ENCODE measurements at places on chromosomes 6 and 20.

GRCh38 chr6:55046869-55047422 lies 127.4 kb upstream of the HCRTR2 start:
- no peak overlapping the region for H3K4me3 ChIP-seq
- H3K27me3 ChIP-seq, result no peaks in the 10 kb centered on the region
- no peak for DNase-seq
- no peak overlapping the region for H3K27ac ChIP-seq

DNA sequence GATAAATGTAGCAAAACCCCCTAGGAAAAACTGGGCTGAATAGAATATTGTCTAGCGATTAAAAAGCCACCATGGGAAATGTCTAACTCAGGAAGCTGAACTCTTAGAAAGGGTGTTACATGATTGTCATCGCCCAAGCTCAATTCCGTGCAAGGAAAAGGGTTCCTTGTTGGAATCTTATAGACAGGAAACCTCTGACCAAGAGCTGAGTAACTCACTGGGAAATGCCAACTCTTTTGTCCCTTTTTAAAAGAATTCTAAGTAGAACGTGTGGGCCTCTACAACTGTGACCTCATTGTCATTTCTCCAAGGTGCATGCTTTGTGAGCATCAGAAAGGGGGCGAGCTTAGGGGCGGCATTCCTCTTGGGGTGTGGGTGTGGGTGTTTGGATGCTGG lies 88.1 kb downstream of the SYNJ2 start:
- H3K36me3 ChIP-seq, result peaks cover 22% of the 10 kb centered on the region
- peaks cover 5% of the 10 kb centered on the region for H3K4me1 ChIP-seq
- no peak for DNase-seq
- H3K4me3 ChIP-seq, result no peak overlapping the region
- H3K27ac ChIP-seq, result no peak overlapping the region

- H3K27me3 ChIP-seq, result no peaks in the 10 kb centered on the region
- H3K36me3 ChIP-seq, result no peaks in the 10 kb centered on the region
- no peak overlapping the region for H3K27ac ChIP-seq
- no peak overlapping the region for H3K4me3 ChIP-seq
- H3K4me1 ChIP-seq, result no peaks in the 10 kb centered on the region
Observed at GRCh38 chr6:69022993-69023392, 387.9 kb downstream of the ADGRB3 start.

GRCh38 chr20:44159125-44159524 lies 27.9 kb downstream of the JPH2 start:
- DNase-seq, result no peak
- no peaks in the 10 kb centered on the region for H3K36me3 ChIP-seq
- no peaks in the 10 kb centered on the region for H3K4me1 ChIP-seq

- no peak for DNase-seq
- peaks cover 12% of the 10 kb centered on the region for H3K4me1 ChIP-seq
- peaks cover 73% of the 10 kb centered on the region for H3K27me3 ChIP-seq
- no peaks in the 10 kb centered on the region for H3K36me3 ChIP-seq
- no peak overlapping the region for H3K27ac ChIP-seq
Observed at GRCh38 chr20:64052326-64052722, 2.9 kb upstream of the SOX18 start.

DNA sequence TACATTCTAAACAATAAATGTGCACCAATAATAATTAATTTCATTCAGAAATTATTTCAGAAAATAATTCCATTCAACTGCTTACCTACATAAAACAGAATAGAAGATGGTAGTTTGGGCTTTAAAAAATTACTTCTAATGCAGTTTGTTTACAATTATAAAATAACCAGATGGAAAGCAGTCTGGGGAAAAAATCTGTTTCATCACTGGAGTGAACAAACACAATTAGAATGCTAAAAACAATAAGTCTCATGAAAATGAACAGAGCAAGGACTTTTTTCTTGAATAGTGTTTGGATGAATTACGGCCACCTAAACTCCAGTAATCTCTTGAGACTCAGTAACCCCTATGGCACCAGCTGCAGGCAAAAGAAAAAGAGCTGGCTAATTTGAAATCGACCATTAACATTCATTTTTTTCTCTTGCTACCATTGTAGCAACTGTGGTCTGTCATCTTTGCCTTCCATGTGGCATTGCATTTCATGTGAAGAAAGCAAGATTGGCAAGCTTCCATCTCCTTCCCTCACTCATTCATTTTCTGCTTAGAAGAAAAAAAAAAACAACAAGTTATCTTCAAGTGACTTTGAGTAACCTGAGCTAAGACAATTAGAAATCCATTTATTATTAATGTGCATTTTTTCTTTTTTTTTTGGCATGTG lies 88.4 kb upstream of the CEP85L start:
- no peak overlapping the region for H3K27ac ChIP-seq
- H3K4me3 ChIP-seq, result no peak overlapping the region
- DNase-seq, result no peak
- peaks cover 3% of the 10 kb centered on the region for H3K27me3 ChIP-seq

GRCh38 chr6:113750151-113750855 lies 106.8 kb upstream of the MARCKS start:
- H3K27me3 ChIP-seq, result no peaks in the 10 kb centered on the region
- peaks cover 18% of the 10 kb centered on the region for H3K4me1 ChIP-seq
- H3K4me3 ChIP-seq, result no peak overlapping the region

GRCh38 chr6:6651335-6651734 lies 62.8 kb downstream of the LY86 start:
- no peaks in the 10 kb centered on the region for H3K27me3 ChIP-seq
- H3K4me1 ChIP-seq, result no peaks in the 10 kb centered on the region
- no peak for DNase-seq
- H3K27ac ChIP-seq, result no peak overlapping the region
- H3K36me3 ChIP-seq, result peaks cover 6% of the 10 kb centered on the region
- no peak overlapping the region for H3K4me3 ChIP-seq

GRCh38 chr20:3687655-3688054 lies 5.8 kb upstream of the ADAM33 start:
- no peak overlapping the region for H3K27ac ChIP-seq
- DNase-seq, result no peak
- no peak overlapping the region for H3K4me3 ChIP-seq
- no peaks in the 10 kb centered on the region for H3K36me3 ChIP-seq

DNA sequence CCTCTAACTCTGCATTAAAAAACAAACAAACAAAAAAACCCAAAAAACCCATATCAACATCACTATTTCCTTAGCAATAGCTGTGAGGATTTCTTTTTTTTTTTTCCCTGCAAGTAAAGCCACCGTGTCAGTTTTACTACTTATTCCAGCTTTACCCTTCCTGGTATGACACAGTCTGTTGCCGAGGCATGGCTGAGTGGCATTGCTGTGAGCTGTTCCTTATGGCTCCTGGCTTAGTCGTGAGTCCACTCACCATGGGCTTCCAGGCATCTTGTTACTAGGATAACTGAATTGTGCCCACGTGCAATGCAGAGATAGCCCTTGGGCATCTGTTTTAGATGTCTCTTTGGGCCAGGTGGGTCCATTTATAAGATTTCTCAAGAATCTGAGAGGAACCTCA lies 84.8 kb downstream of the LRRC1 start:
- no peak overlapping the region for H3K27ac ChIP-seq
- H3K4me3 ChIP-seq, result no peak overlapping the region
- no peaks in the 10 kb centered on the region for H3K4me1 ChIP-seq
- no peak for DNase-seq
- H3K36me3 ChIP-seq, result no peaks in the 10 kb centered on the region

- H3K27me3 ChIP-seq, result no peaks in the 10 kb centered on the region
- H3K4me3 ChIP-seq, result no peak overlapping the region
- peaks cover 3% of the 10 kb centered on the region for H3K36me3 ChIP-seq
- H3K27ac ChIP-seq, result no peak overlapping the region
- no peak for DNase-seq
Observed at GRCh38 chr6:116206231-116206903, 47.5 kb downstream of the TSPYL4 start.

GRCh38 chr20:61219021-61219431 lies 33.0 kb upstream of the CDH4 start:
- no peaks in the 10 kb centered on the region for H3K27me3 ChIP-seq
- H3K36me3 ChIP-seq, result no peaks in the 10 kb centered on the region

- no peak overlapping the region for H3K27ac ChIP-seq
- no peaks in the 10 kb centered on the region for H3K4me1 ChIP-seq
- no peak for DNase-seq
- no peak overlapping the region for H3K4me3 ChIP-seq
- no peaks in the 10 kb centered on the region for H3K36me3 ChIP-seq
Observed at GRCh38 chr20:40449974-40450616, 238.9 kb downstream of the MAFB start.

DNA sequence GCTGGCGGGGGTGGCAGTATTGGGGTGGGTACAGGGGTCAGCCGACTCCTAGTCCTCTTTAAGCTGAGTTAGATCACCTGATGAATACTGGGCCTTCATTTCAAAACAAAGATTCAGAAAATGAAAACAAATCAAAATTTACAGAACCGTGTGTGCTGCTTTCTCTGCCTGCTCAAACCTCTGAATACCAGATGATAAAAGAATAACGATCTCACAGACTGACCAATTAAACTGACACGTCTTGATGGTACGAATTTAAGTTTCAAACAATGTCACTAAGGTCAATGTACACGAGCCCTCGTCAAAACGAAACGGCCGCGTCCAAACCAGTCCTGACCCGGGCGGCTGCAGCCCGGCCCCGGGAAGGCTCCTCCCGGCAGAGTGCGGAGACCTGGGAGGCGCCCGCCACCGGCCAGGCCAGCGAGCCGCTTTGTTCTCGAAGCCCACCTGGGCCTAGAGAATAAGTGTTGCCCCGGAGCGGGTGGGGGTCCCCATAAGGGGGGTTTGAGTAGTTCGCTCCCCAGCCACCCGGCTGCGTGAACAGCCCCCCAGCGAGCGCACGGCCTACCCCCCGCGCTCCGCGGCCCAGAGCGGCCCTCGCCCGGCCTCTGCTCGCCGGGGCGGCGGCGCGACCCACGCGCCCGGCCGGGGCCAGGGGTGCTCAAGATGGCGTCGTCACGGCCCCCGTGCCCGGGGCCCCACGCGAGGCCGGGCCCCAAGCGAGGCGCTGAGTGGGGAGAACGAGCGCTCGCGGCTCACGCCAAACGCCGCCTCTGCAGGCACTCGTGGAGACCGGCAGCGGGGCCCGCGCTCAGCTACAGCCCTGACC lies 728 bp downstream of the PSMA7 start:
- H3K36me3 ChIP-seq, result no peaks in the 10 kb centered on the region
- H3K27me3 ChIP-seq, result no peaks in the 10 kb centered on the region
- no peak for DNase-seq

DNA sequence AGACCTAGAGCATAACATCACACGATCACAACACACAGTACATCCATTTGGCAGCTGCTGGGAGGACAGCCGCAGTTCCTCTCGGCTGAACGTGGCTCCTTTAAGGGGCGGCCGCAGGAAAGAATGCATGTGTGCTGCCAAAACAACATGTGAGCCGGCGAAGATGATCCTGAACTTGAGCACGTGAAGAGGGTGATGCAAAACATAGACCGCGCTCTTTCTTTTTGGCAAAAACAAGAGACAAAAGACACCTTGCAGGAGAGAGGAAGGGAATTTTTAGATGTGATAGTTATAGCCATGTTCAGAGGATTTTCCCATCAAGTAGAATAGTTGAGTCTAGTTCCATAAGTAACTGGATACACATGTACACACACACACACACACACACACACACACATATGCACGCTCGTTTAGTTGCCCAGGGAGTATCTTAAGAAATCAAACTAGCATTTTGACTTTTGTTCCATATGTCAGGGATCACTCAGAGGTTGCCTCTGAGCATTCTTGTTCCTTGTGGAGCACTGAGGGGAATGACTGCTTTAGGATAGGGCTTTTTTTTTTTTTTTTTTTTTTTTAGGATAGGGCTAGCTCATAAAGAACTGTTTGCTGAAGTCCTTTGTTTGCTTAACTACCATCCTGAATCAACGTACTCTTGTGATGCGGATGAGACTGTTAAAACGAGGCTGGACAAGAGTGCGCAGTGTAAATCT lies 21.7 kb upstream of the RANBP9 start:
- no peak overlapping the region for H3K4me3 ChIP-seq
- no peak overlapping the region for H3K27ac ChIP-seq
- no peaks in the 10 kb centered on the region for H3K36me3 ChIP-seq

DNA sequence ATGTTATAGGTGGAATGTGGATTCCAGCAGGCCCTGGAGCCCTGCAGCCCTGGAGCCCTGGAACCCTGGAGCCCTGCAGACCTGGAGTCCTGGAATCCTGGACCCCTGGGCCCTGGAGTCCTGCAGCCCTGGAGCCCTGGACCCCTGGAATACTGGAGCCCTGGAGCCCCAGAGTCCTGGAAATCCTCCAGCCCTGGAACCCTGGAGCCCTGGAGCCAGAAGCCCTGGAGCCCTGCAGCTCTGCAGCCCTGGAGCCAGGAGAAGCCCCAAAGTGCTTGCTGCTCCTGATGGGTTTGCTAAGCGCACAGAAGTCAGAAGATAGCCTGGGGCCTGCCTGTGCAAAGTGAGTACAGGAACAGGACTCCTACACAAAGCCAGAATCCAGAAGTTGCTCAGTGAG lies 223.1 kb upstream of the PDE10A start:
- no peaks in the 10 kb centered on the region for H3K4me1 ChIP-seq
- DNase-seq, result no peak
- no peak overlapping the region for H3K4me3 ChIP-seq
- no peaks in the 10 kb centered on the region for H3K36me3 ChIP-seq
- no peak overlapping the region for H3K27ac ChIP-seq

GRCh38 chr20:4076671-4077070 lies 61.3 kb upstream of the RNF24 start:
- H3K27me3 ChIP-seq, result no peaks in the 10 kb centered on the region
- no peak overlapping the region for H3K27ac ChIP-seq
- no peaks in the 10 kb centered on the region for H3K36me3 ChIP-seq
- H3K4me3 ChIP-seq, result no peak overlapping the region
- no peaks in the 10 kb centered on the region for H3K4me1 ChIP-seq

GRCh38 chr6:37010402-37010892 lies 5.0 kb downstream of the FGD2 start:
- H3K4me1 ChIP-seq, result peaks cover 22% of the 10 kb centered on the region
- H3K27ac ChIP-seq, result no peak overlapping the region
- no peaks in the 10 kb centered on the region for H3K36me3 ChIP-seq
- no peak for DNase-seq
- H3K27me3 ChIP-seq, result no peaks in the 10 kb centered on the region
- no peak overlapping the region for H3K4me3 ChIP-seq

DNA sequence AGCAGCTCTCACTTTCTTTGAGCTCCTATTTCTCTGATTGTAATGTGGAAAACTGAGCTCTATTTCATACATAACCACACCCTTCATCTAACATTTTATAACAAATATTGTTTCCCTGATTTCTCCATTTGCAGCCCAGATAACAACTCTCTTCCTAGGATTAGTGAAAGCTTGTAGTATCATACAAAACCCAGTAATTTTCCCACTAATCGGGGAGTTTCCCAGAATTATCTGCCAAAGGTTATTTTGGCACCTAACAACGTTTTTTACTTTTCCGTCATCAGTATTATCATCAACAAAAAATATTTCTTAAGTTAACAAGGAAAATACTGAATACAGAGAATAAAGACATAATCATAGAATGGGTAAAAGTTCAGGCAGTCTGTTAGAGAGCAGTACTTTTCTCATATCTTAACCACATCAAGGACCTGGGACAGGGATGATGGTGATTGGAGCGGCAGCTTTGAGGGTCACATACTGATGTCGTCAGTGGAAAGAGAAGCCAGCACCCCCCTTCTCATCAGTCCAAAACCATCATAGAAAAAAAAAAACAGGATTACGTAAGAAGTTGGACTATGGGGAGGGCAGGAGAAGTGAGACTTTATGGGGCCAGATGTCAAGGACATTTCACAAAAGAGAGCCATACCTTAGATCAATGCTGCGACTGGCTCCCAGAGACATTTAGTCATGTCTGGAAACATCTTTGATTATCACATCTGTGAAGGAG lies 166.1 kb upstream of the TNFAIP3 start:
- H3K27me3 ChIP-seq, result no peaks in the 10 kb centered on the region
- H3K4me3 ChIP-seq, result no peak overlapping the region
- peaks cover 12% of the 10 kb centered on the region for H3K4me1 ChIP-seq
- no peak for DNase-seq
- H3K36me3 ChIP-seq, result no peaks in the 10 kb centered on the region
